Heart right ventricle (tissue), 16 donors: ENCODE measurements at places on chromosomes 7 and 10. TPM values are rescaled to one million over a fixed set of nuclear protein-coding genes. Genes with fewer than 3 reads are reported as not detected.

Gene TFR2
- 0.58 TPM for polyA plus RNA-seq

Gene NEUROG3
- not detected for polyA plus RNA-seq

Gene OR2A42
- 0.01 TPM for polyA plus RNA-seq

Gene VSTM4
- 5.0 TPM for polyA plus RNA-seq

Gene HTR5A
- polyA plus RNA-seq: not detected

Gene EN2
- 0.07 TPM for polyA plus RNA-seq

Gene BZW2
- 177 TPM for polyA plus RNA-seq

Gene C10orf105
- 0.03 TPM for polyA plus RNA-seq

Gene NCAPG2
- polyA plus RNA-seq: 1.3 TPM

Gene GNAI1
- 5.5 TPM for polyA plus RNA-seq

Gene TMEM236
- 0.37 TPM for polyA plus RNA-seq

Gene EEPD1
- 15.2 TPM for polyA plus RNA-seq

Gene PTF1A
- not detected for polyA plus RNA-seq

Gene FAM25C
- not detected for polyA plus RNA-seq

Gene DYNC1I1
- polyA plus RNA-seq: 6.4 TPM

Gene NPC1L1
- under 0.01 TPM for polyA plus RNA-seq

Gene C10orf67
- 0.42 TPM for polyA plus RNA-seq
